ENCODE measurements at places on chromosomes 6 and 20.

GRCh38 chr6:41494212-41495110, 51.7 kb upstream of the FOXP4 start:
- no peak for DNase-seq

DNA sequence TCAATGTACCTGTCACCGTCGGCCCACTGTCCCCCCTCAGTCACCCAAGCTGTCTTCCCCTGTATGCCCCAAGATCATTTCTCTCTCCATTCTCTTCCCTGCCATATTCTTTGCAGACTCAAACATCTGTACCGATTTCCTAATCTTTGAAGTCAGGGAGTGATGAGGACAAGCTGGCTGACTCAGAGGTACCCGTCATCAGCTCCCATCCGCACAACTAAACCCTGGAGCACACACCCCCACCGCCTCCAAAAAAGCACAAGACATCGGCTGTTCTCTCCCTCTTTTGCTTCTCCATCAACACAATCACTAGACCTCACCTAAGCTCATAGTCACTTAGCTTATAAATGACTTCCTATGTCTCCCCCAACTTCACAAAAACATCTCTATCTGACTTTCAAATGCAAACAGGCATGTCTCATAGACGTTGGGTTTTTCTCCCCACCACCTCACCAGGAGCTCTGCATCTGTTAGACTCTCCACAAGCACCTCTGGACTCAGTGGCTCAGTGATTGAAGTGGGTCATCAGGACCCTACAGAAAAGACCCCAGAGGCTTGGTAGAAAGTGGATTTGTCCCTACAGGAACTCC, 11.5 kb upstream of the NFATC2 start:
- DNase-seq, result no peak

- DNase-seq, result no peak
These were observed 31.5 kb upstream of the ADTRP start for GRCh38 chr6:11810039-11810541.

DNA sequence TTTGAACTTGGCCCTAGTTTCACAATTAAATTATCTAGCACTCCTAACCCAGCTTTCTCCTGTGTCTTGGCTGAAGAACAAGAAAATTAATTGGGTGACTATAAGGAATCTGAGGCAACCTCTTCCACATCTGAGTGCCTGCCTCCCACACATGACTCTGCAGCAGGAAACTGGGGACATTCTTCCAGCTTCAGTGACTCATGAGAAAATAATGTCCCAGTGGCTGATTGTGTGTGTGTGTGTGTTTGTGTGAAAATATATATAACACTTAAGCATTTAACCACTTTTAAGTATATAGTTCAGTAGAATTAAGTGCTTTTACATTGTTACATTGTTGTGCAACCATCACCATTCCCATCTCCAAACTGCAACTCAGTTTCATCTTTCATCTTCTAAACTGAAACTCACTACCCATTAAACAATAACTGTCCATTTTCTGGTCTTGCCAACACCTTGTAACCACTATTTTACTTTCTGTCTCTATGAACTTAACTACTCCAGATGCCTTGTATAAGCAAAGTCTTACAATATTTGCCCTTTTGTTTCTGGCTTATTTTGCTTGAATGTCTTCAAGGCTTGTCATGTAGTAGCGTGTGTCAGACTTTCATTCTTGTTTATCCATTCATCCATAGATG, 8.7 kb downstream of the TRIM38 start:
- DNase-seq, result no peak

- DNase-seq, result no peak
These were observed 59.2 kb downstream of the KCNS1 start for GRCh38 chr20:45041464-45042337.

GRCh38 chr6:20333721-20334269, 67.9 kb upstream of the E2F3 start:
- no peak for DNase-seq

- DNase-seq, result no peak
These were observed 75.4 kb upstream of the EEF1E1 start for GRCh38 chr6:8177721-8178120.

- no peak for DNase-seq
These were observed 27.3 kb downstream of the RAMACL start for GRCh38 chr6:166559211-166559610.

DNA sequence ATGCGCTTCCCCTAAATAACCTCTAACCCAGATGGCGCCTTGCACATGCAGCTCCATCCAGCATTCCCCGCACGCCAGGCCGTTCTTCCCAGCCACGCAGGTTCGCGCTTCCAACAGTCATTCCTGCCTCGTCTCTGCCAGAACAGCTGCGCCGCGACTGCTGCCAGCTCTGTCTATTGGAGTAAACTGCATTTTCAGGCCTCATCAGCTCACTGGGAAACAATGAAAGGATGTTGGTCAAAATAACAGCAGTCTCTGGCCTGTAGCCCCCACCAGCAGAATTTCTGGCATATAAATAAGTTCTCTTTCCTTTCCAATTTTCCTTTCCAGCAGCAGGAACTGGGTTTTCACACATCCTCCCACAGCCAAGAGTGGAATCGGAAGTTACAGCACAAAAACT, 14.6 kb downstream of the NRSN1 start:
- no peak for DNase-seq

- no peak for DNase-seq
These were observed 187.7 kb upstream of the PRSS16 start for GRCh38 chr6:27059621-27060425.

DNA sequence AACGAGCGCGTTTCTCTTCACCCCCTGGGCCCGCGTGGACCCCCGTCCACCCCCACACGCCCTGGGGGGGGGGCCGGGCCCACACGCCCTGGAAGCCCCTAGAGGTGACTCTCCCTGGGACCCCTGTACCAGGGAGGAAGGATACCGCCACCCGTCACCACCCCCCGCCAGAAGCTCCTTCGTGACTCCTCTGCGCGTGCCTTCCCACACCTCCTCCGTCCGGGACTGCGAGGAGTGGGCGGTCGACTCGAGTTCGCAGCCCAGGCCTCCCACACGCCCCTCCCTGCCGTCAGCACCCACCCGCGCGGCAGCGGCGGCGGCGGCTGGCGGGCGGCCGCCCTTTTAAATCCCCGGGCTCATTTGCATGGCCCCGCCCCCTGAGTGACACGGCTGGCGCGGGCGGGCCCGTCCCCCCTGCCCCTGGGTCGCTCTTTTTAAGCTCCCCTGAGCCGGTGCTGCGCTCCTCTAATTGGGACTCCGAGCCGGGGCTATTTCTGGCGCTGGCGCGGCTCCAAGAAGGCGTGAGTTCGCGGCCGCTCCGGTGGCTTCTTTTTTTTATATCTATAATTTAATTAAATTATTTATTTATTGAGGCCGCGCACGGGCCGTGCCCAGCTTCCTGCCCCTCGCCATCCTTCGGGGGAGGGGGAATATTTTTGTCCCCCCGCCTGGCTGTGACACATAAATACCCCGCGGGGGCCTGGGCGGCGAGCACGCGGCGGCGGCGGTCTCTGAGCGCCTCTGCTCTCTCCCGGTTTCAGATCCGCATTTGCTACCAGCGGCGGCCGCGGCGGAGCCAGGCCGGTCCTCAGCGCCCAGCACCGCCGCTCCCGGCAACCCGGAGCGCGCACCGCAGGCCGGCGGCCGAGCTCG, at the start of gene HMGA1:
HMGA1 (plus strand) TSS at position 431 of the 873 bp plus-strand sequence. CDS start 3,908 bp downstream, outside the sequence.
- DNase-seq, result peak; percentile 93

DNA sequence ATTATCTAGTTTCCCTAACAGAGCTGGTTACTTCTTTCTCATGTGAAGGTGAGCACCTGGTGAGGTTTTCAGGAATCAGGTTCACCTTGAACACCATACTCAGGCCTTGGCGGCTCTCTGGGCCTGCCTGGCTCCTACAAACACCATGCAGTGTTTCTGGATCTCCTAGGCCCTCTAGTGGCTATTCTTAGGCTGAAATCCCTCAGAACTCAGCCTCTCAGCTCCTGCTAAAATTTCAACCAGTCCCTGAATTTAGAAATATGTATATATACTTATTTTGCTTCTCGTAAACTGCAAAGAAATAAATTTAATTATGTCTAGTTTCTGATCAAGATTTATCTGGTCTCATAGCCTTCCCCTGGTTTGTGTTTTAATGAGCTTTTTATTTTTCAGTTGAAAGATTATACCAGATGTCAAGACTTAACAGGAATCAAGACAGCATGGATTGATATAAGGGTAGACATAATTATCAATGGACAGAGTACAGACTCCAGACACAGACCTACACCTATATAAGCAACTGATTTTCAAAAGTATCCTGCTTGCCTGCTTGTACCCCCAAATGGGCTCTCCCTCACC, 55.9 kb downstream of the ANKEF1 start:
- DNase-seq, result peak; percentile 28

GRCh38 chr6:158018041-158018771, 36.5 kb downstream of the SYNJ2 start:
- no peak for DNase-seq

DNA sequence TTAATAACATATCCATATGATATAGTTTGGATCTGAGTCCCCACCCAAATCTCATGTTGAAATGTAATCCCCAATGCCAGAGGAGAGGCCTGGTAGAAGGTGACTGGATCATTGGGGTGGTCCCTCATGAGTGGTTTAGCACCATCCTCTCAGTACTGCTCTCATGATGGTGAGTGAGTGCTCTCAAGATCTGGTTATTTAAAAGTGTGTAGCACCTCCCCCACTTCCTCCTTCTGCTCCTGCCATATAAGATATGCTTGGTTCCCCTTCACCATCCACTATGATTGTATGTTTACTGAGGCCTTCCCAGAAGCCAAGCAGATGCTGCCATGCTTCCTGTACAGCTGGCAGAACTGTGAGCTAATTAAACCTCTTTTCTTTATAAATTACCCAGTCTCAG, 22.9 kb downstream of the IRF4 start:
- DNase-seq, result no peak

DNA sequence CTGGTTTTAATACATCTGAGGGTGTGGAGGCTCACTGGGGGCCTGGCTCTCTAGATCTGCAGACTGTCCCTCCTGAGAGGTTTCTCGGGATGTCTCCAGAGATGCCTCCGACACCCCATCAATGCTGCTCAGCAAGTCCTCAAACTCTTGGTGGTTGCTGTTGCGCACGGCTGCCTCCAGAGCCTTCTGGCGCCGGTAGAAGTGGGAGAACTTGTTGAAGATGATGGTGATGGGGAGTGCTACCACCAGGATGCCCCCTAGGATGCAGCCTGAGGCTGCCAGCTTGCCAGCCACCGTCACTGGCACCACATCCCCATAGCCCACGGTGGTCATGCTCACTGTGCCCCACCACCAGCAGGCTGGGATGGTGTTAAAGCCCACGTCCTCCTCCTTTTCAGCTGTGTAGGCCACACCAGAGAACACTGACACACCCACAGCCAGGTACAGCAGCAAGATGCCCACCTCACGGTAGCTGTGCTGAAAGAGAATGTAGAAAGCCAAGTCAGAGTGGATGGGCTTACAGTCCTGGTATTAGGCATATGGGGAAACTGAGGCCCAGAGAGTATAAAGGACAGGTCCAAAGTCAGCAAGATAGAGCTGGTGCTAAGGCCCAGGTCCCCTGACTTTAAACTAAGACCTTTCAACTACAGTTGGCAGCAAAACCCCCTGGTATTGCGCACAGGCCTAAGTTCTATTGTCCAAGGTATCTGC, 5.9 kb downstream of the KCNS1 start:
- DNase-seq, result no peak

DNA sequence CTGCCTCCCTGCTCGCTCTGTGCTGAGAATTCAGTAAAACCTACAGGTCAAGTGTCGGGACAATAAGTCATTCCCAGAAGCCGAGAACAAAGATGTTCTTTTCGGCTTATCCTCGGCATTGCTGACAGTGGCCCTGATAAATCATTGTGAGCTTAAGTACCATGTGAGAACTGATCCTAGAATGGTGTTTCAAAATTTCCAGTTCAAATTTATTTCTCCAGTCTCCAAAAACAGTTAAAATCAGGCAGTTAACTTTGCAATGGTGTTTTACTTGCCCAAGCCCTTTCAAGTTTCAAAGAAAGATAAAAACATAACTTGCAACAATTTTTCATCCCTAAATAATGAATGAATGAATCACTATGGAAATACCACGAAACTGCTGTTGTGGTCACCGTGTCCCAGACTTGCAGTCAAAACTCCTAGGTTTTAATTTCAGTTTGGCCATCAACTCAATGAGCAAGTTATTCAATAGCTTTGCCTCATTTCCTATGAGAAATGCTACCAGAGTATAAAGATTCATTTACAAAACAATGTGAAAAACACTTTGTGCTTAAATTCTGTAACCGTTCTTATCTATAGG, 4.3 kb downstream of the ATP5F1E start:
- DNase-seq, result peak; percentile 39

GRCh38 chr20:58718729-58719128, 26.1 kb downstream of the NPEPL1 start:
- DNase-seq, result no peak

- DNase-seq, result no peak
These were observed 23.8 kb downstream of the BPIFB1 start for GRCh38 chr20:33306807-33307206.

DNA sequence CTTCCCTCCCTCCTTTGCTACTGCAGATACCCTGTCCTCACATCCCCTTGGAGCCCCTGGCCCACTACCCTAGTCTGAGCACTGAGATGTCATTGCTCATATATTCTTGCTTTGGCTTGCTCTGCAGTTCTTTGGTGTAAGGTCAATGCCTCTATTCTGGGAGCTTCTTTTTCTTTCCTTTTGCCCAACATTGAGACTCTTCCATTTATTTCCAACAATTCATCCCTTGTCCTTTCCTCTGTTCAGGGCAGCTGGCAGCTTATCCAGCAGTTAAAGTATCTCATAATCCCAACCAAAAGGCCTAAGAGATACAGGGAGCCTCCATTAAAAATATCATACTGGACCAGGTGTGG, 23.6 kb downstream of the L3MBTL1 start:
- DNase-seq, result no peak

DNA sequence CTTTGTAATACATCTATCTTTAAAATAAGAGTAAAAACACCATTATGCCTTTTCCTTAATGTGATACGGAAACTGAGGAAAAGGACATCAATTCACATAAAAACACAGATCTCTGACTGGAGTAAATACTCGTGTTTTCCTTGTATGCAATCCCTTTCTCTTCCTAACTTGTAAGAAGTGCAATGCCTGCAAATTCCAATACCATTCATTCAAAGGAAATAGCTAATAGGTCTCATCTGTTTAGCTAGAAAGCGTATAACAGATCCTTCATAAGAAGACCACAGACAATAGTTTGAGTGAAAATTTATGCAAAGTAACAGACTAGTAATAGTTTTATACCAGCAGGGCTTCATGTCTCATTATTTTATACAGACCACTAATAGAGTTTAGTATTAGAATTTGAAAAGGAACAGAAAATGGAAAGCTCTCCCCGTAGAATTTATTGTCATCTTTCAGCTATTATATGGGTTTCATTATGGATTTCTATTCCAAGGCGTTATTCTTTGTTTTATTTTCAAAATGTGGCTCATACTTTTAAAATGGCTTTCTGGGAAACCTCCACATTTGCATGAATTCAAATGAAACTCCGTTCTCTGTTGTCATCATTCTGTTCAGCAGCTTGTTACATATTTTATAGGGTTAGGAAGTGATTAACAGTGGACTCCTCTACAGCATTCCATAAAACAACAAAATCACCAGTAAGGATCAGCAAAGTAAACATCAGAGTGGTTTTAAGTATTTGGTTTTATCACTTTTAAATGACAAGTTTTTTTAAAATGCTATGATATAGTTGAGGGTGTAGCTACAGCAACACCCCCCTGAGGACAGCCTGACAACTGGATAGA, 186.7 kb downstream of the BTBD9 start:
- no peak for DNase-seq
